ENCODE measurements at places on chromosomes 12 and 14.

DNA sequence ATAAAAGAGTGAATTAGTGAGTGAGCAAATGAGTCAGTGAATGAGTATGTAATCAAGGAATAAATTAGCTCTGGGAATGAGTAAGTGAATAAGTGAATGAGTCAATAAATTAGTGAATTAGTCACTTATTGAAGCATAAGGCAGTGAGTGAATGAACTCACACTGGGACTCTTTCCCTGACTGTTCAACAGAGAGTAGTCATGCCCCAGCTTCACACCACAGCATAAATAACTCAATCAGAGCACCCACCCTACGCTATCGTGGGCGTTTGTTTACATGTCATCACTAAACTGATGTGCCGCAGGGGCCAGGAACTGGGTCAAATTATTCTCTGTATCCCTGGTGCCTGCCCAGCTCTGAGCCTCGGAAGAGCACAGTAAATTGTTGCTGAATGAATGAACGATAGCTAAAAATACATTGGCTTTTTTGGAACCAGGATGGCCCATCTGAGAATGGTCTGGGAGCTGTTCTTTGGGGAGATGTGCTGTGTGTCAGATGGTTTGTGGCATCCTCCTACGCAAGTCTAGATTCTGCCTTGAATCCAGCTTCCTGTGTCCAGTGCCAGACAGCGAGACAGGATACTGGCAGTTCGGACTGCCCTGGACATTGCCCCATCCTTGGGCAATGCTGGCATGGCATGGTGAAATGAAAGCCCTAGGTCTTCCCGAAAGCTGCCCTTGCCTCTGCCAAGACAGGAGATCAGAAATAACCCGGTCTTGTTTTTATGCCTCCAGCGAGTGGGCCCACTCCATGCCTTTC is 98.0 kb upstream of the RTL1 start:
- no peak for DNase-seq

DNA sequence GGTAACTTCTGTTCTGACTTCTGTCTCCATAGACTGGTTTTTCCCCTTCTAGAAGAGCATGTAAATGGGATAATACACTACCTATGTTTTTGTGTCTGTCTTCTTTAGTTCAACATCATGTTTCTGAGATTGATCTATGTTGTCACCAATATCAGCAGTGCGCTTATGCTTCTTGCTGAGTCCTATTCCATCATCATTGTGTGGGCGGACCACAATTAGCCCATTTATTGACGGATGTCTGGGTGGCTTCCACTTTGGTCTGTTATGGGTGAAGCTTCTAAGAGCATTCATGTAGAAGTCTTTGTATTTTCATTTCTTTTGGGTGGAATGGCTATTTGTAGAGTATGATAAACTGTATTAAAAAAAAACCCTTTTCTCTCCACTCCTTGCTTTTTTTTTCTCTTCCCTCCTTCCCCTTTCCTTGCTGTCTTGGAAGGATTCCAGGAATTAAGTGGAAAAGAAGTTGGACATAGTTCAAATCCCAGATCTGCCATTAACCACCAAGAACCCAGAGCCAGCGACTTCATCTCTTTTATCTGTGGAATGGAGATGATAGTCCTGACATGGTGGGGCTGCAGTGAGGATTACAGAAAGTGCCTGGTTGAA is 7.0 kb upstream of the SERPINA1 start:
- no peak for DNase-seq

- no peak for DNase-seq
Measured at GRCh38 chr12:93381161-93381975, 3.6 kb downstream of the NUDT4 start.

DNA sequence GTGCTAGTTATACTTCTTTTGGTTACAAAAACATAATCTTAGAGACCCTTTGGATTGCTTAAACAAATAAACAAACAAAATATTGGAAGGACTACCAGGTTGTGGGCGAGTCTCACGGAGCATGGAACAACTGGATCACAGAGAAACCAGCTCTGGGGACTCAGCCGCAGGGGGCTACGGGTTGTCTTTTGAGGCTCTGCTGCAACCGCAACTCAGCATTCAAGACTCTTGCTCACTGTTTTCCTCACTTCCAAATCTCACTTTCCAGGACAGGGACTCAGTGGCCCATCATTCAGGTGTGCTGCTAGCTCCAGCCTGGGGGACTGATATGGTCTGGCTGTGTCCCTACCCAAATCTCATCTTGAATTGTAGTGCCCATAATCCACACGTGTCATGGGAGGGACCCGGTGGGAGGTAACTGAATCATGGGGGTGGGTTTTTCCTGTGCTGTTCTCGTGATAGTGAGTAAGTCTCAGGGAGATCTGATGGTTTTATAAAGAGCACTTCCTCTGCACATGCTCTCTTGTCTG is 14.0 kb upstream of the SERPINA4 start:
- no peak for DNase-seq

DNA sequence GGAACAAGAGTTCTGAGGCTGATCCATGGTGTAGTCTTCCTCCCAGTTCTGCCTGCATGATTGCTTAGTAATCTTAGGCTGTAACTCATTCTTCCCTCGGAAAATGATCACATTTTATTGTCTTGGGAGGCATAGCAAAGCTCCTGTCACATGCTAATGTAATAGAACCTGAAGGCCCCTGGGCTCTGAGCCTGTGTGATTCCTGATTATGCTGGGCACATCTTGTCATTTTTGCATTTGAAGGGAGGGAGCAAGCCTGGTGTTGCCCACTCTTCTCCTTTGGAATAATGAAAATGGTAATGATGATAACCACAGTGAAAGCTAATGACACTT is 215.4 kb downstream of the MSRB3 start:
- no peak for DNase-seq

DNA sequence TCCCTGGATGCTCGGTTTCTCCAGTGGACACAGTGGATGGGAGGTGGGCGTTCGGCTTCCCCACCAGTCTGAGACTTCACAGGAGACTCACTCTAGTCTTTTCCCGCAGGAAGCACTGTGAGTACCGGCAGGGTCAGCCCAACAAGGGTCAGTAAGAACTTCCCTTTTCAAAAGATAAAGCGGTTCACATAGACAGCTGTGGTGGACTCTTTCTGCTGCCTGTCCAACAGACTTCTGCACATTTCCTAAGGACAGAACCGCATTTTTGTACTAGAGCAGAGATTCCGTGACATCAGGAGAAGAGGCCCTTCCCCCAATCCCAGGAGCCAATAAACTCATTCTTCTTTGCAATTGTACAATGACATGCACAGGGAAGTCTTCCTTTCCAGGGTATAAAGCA is 10.4 kb downstream of the LTBR start:
- no peak for DNase-seq

DNA sequence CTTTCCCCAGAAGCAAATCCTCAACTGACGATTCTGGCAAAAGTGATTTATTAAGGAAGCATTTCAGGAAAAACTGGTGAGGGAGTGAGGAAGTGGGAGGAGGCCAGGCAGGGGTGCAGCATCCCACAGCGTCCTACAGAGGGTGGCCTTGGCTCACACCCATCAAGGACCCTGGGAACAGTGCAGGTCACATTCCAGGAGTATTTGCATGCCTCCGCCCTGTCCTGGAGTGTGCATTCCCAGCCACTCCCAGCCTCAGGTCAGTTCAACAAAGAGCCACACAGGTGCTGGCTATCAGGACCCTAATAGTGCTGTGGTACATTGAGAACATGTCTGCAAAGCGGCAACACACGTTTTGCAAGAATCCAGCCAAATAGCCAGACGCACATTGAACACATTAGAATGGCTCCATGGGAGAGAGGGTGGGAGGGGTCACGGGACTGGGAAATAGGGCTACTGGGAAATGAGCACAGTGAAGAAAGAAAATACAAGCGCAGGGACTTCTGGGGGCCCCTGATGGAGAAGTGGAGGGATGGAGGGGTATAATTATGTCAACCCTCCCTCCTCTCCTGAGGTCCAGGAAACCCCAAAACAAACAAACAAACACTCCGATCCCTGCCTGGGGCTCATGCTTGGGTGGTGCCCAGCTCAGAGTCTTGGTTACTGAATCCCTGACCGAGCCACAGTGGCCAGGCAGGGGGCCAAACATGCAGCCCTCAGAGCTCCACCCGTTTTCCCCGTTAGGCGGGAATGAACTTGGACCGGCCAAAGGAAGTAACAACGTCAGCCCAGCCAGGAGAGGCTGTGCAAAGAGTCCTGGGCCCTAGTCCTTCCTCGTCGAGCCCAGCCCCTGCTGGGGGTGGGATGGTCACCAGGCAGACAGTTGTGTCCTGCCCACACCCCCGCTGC is 36.5 kb downstream of the CMKLR1 start:
- DNase-seq, result peak; percentile 35

GRCh38 chr14:67733616-67734015 is 31.9 kb downstream of the RDH12 start:
- DNase-seq, result no peak

DNA sequence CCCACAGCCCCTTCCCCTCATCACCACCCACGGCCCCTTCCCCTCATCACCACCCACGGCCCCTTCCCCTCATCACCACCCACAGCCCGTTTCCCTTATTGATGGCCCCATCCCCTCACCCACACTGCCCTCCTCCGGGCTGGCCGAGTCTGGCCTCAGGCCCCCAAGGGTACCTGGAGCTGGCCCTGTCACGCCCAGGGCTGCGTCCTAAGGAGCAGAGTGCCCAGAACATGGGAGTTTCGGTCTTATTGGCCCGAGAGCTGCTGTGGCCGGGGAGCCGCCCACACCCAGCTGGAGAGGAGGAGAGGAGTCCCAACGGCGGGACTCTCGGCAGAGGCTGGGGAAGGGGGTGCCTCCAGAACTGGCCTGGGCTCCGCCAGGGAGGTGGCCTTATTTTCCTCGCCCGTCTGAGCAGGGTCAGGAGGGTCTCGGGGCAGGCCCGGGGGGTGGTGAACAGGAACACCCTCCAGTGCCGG is 182.3 kb downstream of the KIF26A start:
- DNase-seq, result no peak

DNA sequence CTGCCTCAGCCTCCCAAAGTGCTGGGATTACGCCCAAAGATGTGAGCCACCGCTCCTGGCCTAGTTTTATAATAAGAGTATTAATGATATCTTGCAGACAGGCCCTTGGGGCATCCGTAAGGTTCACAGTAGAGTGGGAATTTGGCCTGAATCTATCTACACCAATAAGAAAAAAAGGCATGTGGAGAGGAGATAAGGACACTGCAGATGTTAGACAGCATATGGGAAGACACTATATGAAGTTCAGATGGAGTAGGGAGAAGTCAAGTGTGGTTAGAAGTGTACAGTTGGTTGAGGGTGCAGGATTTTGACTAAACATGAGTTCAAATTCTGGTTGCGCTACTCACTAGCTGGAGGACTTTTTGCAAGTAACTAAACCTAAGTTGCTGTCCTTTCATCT is 8.5 kb upstream of the TTC8 start:
- DNase-seq, result no peak

All from colonic mucosa (tissue), 4 donors.